ENCODE measurements at places on chromosomes 11 and 22. TPM values are rescaled to one million over a fixed set of nuclear protein-coding genes. Genes with fewer than 3 reads are reported as not detected.

LRRC74B gene
- total RNA-seq = not detected

NPAS4 gene
- total RNA-seq = under 0.01 TPM

ARHGAP20 gene
- 8.9 TPM for total RNA-seq

RIMBP3C gene
- not detected for total RNA-seq

KRTAP5-11 gene
- not detected for total RNA-seq

POLD3 gene
- total RNA-seq = 11.0 TPM

ZC3H12C gene
- total RNA-seq = 13.6 TPM
